Liver (tissue), 10 donors: ENCODE measurements at places on chromosomes 7 and 10.

DNA sequence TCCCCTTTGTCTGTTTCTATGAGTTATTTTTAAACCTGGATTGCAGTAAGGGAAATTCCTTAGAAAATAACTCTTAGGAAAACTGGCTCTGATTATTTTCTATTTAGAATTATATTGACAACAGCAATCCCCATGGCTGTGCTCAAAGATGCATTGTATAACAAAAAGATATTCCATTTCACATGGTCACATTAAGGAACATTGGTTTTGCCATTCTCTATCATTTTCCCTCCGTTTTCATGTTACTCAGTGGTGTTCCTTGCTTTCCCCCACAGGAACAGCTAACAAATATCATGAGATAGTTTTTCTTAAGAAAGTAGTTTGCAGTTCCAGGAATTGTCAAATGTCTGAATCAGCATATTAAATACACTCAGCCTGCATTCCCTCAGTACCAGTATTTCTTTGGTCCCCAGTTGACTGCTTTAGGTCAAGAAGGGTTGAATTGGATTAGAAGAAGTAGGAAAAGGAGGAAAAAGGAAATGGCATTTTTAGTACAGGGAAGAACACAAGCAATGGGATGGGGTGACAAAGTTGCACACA is 436.7 kb downstream of the TNS3 start:
- DNase-seq: no peak

DNA sequence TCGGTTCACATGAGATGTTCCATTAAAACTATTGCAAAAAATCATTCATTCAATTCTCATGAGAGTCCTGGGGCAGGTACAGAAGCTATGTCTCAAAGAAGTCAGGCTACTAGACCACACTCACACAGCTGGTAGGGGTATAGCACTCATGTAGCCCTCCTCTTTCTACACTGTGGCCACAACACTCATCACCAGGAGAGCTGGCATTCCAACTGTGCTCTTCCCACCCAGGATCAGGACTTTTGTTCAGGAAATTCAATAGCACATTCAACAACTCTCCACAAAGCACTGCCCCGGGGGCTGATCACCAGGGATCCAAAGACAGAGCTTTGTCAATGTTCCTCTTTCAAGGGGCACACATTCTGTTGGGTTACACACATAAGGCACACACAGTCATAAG is 31.0 kb upstream of the C10orf90 start:
- peak; percentile 0 for DNase-seq

DNA sequence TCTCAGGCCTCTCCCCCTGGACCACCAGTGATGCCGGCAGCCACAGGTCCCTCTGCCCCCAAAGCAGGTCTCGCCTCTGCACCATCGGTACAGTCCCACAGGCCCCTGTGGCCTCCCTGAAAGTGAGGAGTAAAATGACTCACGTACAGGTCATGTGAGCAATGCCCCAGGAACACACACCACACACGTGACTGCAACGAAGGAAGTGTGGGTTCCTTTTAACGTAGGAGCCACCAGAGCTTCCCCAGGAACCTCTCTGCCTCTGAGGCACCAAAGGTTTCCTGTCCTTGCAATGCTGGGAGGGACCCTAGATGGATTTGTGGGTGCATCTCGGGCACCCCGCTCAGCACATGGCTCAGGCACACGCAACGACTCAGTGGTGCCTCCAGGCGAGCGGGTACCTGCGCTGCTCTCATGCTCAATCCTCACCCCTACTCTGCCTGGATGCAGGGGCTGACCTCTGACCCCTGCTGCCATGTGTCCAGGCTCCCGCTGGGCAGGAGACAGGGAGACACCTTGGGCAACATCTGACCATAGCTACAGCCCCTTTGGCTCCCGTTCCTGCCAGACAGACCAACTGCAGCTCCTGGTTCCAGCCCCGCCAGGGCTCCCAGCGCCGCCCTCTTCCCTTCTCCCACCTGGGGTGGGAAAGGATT is 120.7 kb downstream of the PRKAG2 start:
- DNase-seq: no peak

DNA sequence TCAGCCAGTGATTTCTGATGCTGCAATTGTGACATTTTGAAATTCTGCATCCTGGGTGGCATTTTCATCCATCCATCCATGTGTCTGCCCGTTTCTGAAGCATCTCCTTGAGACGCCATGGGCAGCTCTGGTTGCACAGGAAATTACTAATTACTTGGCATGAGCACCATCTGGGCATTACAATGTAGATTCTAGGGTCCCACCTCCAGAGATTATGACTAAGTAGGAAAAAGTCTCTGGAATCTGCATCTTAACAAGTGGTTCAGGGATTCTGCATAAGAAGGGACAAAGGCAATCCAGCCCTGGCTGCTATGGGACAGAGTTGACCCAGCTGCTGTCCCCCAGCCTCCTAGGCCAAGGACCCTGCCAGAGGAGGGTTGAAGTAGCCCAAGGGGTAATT is 65.3 kb downstream of the CUZD1 start:
- no peak for DNase-seq

DNA sequence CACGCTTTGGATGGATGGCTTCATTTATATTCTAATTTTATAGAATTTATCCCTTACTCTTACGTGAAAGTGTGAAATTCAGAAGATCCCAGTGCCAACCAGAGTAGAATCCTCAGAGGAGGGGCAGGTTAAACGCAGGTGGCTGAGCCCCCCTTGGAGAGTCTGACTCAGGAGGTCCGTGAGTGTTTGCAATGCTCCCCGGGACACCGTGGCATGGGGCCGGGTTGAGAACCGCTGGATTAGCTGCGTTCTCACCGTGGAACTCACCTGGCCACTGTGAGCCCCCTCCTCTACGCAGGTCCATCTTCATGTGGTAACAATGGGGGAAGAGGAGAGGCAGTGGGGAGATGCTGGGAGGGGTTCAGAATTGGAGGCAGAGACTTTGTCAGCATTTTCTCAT is 638.0 kb upstream of the MKI67 start:
- DNase-seq: no peak

GRCh38 chr10:24790599-24790998 is 66.9 kb upstream of the ARHGAP21 start:
- DNase-seq: no peak

- DNase-seq: no peak
Measured at GRCh38 chr10:89921403-89921802, 220.0 kb downstream of the KIF20B start.

DNA sequence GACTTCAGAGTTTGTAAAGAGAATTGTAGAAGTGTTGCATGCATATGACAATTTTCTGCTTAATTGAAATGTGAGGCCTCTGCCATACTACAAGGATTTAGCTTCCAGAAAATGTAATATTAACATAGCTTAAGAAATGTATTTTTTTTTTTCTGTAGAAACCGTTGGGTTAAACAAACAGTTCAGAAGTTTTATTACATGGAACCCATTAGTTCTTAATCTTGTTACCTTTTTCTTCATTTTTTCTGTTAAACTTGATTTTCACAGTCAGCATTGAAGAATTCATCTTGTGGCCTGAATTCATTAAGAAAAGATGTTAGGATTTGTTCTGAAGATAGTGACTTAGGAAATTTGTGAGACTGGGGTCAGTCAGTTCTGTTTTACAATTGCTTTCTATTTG is 4.9 kb downstream of the PTEN start:
- DNase-seq: no peak

GRCh38 chr7:17298840-17299482 is 509 bp downstream of the AHR start:
- peak; percentile 43 for DNase-seq

DNA sequence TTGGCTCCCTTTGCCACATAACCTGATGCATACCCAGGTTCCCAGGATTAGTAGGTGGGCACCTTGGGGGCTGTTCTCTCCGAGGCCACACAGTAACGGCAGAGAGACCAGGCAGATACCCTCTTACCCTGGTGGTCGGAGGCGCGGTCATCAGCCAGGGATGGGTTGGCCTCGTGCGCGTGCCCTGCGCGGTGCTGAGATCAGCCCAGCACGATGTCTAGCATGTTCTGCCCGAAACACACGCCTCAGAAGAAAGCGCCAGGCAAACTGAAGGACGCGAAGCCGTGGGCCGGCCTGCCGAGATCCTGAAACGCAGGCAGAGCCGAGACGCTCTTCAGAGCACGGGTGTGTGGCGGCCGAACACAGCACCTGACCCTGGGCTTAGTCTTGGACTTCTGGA is 34.7 kb upstream of the CFAP46 start:
- DNase-seq: no peak

GRCh38 chr7:100017300-100017699 is 1.9 kb downstream of the ZKSCAN1 start:
- DNase-seq: no peak

- no peak for DNase-seq
Measured at GRCh38 chr7:77631820-77632219, 64.4 kb upstream of the RSBN1L start.

DNA sequence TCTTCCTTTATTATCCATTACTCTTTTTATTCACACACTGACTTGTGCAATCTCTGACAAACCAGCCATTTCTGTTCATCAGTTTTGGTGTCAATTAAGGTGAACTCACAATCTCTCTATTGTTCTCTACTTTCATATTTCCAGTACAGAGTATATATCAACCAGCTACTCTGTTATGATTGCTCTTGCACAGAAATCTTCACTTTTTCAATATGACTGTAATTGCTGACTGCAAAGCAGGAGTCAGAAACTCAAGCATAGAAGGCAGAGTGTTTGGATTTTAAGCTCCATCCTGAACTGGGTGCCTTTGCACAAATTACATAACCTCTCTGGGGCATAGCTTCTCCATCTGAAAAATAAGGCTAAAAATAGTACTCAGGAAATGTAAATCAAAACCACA is 1042.0 kb downstream of the GRM8 start:
- no peak for DNase-seq

- no peak for DNase-seq
Measured at GRCh38 chr7:51970961-51971665, 654.5 kb upstream of the COBL start.

- no peak for DNase-seq
Measured at GRCh38 chr7:31919678-31920369, 150.4 kb downstream of the PDE1C start.

DNA sequence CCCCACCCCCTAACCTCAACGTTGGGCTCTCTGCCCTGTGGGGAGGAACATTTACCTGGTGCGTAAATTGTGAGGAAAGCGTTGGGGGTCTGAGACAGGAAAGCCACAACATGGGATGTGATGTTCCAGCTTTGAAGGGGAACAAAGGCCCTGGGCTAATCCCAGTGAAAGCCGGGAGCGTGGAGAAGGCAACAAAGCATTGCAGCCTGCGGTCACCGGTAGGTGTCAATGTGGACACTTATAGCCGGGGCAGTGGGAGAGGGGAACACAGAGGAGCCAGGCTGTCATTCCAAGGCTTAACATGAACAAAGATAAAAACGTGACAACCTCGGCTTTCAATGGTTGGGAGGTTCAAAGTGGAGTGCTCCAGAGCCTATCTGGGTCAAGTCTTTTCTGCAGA is 12.7 kb downstream of the PTF1A start:
- DNase-seq: no peak

DNA sequence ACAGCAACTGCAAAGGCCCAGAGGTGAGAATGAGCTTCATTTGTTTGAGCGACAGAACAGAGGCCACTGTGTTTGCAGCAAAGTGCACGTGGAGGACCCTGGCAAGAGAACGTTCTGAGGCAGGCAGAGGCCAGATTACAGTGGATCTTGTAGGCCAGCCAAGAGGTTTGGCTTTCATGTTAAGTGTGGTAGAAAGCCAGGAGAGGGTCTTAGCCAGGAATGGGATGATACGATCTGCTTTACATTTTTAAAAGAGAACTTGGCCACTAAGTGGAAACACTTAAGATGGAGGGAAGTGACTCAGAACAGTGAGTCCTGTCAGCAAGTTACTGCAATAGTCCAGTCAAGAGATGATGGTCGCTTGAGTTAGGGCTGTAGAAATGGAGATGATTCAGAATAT is 4.6 kb downstream of the CCDC136 start:
- no peak for DNase-seq

DNA sequence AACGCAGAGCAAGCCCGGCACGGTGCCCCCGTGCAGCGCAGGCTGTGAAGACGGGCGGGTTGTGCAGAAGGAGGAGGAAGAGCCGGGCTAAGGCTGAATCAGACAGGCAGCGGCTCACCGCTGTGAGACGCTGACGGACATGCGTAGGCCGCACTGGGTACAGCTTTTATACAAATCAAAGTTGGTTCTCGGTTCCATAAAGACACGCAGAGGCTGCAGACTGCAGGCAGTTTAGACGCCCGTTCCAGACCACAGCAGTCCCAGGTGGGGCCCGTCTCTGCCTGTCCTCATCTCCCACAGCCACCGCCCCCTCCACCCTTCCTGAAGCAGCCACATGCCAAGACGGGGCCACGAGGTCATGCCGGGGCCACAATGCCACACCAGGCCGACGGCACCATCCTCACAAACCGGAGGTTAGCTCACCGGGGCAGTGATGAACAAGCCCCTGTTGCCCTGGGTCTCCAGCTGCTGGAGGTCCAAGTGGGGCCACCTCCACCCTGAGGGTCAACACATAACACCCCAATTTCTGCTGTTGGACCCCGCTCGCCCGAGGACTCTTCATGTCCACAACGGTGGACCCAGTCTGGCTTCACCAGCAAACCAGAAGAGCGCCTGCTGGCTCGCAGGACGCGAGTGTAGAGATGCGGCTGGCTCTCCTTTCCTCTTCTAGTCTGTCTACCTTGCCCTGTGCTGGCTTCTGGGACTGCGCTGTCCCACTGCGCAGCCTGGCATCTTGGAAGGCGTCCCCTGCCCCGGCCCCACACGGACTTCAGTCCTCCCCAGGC is 227.2 kb downstream of the ELFN1 start:
- DNase-seq: no peak

GRCh38 chr7:114432703-114433102 is 18.1 kb downstream of the FOXP2 start:
- DNase-seq: no peak

DNA sequence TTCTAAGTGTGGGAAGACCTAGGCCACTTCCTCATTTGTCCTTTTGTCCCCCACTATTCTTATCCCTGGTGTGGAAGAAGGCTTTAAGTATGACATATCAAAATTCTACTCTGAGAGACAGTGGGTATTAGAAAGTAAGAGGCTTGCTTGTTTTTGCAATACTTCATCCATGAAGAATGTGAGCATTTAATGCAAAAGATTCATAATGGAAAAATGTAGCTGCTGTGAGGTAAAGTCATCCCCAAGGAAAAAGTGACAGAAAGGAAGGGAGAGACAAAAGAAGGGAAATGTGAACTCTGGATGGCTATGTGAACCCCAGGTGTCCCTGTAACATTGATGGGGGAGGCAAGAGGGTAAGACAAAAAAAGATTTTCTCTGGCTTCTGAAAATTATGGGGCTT is 607.5 kb downstream of the SORCS1 start:
- DNase-seq: no peak

DNA sequence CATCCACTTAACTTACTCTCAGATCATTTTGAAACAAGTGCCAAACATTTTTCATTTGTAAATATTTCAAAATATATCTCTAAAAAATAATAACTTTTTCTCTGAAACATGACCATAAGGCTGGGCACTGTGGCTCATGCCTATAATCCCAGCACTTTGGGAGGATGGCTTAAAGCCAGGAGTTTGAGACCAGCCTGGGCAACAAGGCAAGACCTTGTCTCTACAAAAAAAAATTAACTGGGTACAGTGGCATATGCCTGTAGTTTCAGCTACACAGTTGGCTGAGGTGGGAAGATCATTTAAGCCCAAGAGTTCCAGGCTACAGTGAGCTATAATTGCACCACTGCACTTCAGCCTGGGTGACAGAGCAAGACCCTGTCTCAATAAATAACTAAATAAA is 36.4 kb downstream of the USP54 start:
- DNase-seq: no peak

- DNase-seq: no peak
Measured at GRCh38 chr7:5572439-5572838, 148.8 kb upstream of the TNRC18 start.
